Right forelimb (tissue), 1 donor: ENCODE measurements at places on chromosomes 5 and 9.
A peak's percentile ranks its signal among the peaks of the same experiment; 100 is the strongest.

DNA sequence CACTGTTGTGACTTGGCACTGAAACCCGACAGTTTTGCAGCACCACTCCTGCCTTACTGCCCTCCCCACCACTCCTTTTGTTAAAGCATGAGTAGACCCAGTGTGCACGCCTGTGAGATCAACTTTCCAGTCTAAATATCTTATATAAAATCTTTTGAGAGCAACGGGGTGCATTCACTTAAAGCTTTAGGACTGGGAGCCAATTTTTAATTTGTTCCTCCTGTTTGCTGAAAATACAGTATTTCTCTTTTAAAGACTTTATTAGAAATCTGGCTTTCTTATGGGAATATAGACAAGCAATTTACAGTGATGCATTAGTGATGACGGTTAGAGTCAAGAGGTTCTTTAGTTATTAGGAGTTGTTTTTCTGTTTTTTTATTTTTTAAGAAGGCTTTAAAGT, 397.5 kb downstream of the TMEM167A start:
- DNase-seq = no peak

DNA sequence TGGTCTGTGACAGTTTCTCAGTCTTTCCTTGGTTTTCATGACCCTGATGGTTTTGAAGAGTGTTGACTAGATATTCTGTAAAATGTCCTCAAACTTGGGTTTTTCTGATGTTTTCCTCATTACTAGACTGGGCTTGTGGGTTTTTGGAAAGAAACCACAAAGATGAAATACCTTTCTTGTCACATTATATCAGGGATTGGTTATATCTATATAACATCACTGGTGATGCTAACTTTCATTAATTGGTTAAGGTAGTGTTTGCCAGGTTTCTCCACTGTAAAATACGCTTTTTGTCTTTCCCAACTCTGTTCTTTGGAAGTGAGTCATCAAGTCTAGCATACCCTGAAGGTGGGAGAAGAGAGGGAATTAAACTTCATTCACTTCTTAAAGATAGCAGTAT, 3.3 kb upstream of the IL31RA start:
- DNase-seq = no peak

DNA sequence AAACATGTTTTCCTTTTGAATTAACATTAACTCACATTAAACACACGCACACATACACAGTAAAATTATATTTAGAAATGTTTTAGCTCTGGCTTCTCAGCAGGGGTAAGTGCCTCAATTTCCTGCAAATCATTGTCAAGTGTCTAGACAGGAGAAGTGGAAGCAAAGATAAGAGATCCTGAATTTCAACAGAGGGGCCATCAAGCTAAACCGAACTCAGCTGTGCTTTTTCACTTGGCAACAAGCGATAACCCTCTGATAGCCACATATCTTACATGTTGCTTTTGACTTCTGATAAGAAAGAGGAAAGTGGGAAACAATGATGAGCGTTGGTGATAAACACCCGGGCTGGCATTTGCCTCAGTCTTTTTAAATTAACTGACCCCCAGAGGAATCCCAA, 79.7 kb upstream of the SPDL1 start:
- DNase-seq = no peak

GRCh38 chr5:126003309-126003708, 419.9 kb upstream of the GRAMD2B start:
- DNase-seq = no peak

DNA sequence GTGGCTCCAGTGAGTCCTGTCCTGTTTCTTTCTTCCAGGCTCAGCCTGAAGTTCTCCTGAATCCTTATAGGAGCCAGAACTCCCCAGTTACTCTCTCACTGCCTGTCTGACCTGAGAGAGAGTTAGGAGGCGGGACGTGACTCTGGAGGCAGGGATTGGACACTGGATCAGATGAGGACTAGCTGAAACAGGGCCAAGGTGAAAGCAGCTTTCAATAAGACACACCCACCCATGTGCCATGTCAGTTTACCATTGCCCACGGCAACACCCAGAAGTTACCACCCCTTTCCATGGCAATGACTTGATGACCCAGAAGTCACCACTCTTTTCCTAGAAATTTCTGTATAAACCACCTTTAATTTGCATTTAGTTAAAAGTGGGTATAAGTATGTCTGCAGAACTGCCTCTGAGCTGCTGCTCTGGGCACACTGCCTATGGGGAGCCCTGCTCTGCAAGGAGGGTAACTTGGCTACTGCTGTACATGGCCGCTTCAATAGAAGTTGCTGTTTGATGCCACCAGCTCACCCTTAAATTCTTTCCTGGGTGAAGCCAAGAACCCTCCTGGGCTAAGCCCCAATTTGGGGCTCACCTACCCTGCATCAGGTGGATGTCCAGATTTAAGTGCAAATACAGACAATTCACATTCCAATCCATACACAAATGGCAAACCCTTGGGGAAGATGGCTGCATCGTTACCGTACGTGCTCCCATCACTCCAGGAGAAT, 13.7 kb downstream of the FCN2 start:
- DNase-seq = peak; percentile 24
